ENCODE measurements at places on chromosomes 12 and 14.

GRCh38 chr12:30696486-30696885 is 817 bp upstream of the IPO8 start:
- DNase-seq = no peak

- DNase-seq = no peak
These were observed 18.4 kb upstream of the ANKRD33 start for GRCh38 chr12:51869496-51869865.

DNA sequence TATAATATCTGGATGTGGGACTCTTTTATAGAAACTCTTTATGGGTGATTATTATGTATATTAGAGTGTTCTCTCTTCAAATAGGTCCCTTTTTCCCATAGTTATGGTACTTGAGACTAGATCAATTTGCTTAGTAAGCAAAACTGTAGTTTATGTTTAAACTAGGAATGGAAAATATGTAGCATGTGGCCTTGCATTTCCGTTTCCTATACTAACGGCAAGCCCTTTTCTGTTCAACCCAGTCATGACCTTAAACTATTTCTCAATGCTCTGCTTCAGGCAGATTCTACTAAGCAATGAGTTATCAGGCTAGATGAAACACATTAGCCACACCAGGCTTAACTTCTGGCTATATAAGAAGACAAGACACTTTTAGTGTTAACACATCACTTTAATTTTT is 84.6 kb downstream of the OTOGL start:
- DNase-seq = no peak

- no peak for DNase-seq
These were observed 932.3 kb downstream of the FLRT2 start for GRCh38 chr14:86462193-86462753.

- DNase-seq = no peak
These were observed 30.5 kb downstream of the ALX1 start for GRCh38 chr12:85310456-85311076.

- DNase-seq = no peak
These were observed 37.4 kb upstream of the BATF start for GRCh38 chr14:75484711-75485429.

DNA sequence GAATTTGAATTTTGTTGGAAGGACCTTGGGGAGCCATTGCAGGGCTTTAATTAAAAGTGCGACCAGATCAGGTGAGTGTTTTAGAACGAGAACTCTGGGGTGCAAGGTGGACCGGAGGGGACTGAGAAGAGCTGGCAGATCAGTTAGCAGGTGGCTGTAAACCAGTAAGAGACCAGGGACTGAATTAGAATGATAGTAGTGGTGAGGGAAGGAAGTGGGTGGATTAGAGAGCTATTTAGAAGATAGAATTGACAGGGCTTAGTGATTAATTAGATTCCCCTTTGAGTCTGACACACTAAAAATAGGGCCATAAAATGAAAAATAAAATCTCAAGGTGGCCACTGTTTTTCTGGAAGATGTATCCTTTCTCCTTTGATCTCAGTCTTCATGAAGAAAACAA is 44.8 kb downstream of the PLXNC1 start:
- DNase-seq = no peak

DNA sequence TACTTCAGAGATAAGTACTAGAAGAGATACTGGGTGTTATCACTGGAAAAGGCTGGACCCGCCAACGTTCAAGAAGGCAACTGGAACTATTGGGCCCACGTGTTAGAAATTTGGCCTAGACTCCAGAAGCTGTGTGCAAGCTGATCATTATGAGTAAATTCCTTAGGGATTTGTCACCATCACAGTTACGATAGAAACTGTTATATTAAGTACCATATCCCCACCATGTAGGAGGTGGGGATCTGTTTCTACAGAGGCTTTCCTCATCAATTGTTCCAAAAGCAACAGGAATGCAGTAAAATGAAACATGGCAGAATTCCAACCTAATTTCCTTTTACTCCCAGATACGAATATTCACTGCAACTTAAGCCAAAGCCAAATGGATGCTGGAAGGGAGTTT is 170.7 kb downstream of the NOVA1 start:
- DNase-seq = no peak

DNA sequence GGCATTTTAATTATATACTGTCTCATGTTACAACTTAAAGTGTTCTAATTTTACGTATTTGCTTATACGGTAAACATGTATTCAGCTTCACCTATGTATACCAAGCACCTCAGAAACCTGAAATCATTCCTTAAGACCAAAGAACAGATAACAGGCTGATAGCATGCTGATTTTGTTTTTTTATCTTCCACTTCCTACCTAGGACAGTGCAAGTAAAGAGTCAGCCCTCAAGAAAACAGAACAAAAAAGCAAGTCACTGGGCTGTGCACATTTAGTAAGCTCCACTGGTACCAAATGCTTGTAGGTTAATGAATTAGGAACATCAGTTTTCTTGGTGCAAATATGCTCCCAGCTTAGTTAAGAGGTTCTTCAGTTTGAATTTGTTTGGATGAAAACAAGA is 611.3 kb downstream of the VRK1 start:
- no peak for DNase-seq

DNA sequence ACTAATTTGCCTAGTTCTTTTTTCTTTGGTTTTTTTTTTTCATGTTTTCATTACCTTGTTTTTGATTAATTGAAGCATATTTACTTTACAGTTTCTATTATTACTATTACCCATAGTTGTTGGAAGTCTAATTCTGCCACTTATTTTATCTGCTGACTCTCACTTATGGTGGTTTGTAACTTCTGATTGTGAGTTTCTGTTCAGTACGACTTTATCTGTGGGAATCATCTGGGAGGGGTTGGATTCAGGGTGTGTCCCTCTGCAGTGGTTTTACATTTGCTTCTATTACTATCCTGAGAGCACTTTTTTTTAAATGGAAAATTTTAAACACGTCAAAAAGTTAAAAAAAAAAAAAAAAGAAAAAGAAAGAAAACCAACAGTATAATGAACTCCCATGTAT is 26.4 kb upstream of the SOS2 start:
- DNase-seq = no peak

- DNase-seq = no peak
These were observed 28.5 kb downstream of the TRAFD1 start for GRCh38 chr12:112153893-112154219.

GRCh38 chr12:58443981-58444371 is 476.3 kb downstream of the LRIG3 start:
- DNase-seq = no peak

- DNase-seq = no peak
These were observed 361.2 kb upstream of the PDE3A start for GRCh38 chr12:20006871-20007730.

DNA sequence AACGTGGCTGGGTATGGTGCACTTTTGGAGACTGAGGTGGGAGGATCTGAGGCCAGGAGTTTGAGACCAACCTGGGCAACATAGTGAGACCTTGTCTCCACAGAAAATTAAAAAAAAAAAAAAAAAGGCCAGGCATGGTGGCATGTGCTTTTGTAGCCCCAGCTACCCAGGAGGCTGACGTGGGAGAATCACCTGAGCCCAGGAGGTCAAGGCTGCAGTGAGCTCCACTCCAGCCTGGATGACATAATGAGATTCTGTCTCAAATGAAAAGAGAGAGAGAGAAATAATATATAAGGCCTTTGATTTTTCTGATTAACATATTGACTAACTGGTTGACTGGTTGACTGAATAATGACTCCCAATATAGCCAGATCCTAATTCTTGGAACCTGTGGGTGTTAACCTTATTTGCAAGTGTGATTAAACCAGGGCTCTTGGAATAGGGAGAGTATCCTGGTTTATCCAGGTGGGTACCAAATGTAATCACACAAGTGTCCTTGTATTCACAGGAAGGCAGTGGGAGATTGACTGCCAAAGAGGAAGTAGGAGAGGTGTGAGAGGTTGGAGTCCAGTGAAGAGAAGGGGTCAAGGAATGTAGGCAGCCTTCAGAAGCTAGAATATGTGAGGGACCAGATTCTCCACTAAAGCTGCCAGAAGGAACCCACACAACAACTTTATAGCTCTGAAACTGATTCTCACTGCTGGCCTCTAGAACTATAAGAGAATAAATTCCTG is 12.0 kb downstream of the YY1 start:
- no peak for DNase-seq

- no peak for DNase-seq
These were observed 37.7 kb upstream of the TXNRD1 start for GRCh38 chr12:104177663-104178501.

- DNase-seq = no peak
These were observed 9.6 kb downstream of the OR6S1 start for GRCh38 chr14:20631880-20632389.

DNA sequence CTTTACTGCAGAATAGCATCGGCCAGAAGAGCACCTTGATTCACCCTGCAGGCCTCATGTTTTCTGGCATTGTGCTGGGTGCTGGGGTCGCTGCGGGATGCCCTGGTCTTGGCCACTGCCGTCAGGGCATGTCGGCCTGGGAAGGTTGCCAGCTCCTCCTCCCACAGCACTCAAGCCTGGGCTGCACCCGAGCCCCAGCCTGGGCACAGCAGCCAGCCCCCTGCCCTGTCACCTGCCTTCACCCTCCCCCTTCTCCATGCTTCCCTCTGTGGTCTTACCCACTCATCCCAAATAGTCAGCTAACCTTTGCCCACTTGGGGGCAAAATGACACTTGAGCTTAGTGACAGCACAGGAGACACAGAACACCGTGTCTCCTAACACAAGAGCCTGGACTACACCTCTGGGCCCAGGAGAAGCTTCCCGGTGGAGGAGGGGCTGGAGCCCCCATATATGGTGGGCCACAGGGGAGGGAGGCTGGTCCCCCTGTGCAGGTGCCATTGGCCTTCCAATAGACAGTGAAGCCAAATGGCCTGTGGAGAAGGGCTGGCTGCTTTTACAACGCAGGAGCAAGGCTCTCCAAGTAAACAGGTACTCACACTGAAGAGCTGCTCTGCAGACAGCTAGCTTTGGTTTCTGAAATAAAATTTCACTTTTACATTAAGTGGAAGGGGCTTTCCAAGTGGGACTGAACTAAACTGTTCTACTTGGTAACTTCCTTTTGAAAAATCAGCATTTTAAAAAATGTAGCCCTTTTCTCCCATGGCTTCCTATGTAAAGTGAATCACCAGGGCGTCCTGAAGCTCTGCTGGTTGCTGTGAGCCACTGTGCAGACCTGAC is 51.2 kb upstream of the AMN start:
- DNase-seq = no peak

DNA sequence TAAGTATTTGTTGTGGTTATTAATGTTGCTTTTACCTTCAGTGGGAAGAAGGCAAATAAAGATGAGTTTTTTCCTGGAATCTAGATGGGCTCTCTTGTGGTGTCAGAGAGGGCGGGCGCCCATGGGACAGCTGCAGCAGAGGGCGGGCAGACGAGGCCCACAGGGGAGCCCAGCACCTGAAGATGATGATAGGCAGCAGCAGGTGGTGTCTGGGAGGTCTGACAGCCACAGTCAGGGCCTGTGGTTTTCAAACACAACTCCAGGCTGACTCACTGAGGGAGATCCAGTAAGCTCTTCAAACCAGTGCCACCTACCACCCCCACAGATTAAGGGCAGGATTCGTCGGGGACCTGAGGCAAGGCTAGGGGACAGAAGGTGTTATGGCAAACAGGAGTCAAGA is 42.8 kb downstream of the NKX2-1 start:
- no peak for DNase-seq

- DNase-seq = no peak
These were observed 2.1 kb upstream of the AKAP5 start for GRCh38 chr14:64463195-64463594.

GRCh38 chr14:104753528-104754212 is 723 bp downstream of the SIVA1 start:
- no peak for DNase-seq

GRCh38 chr14:86770186-86770585 is 1222.8 kb downstream of the GALC start:
- DNase-seq = no peak

GRCh38 chr14:68834816-68835215 is 41.9 kb upstream of the ZFP36L1 start:
- DNase-seq = no peak

DNA sequence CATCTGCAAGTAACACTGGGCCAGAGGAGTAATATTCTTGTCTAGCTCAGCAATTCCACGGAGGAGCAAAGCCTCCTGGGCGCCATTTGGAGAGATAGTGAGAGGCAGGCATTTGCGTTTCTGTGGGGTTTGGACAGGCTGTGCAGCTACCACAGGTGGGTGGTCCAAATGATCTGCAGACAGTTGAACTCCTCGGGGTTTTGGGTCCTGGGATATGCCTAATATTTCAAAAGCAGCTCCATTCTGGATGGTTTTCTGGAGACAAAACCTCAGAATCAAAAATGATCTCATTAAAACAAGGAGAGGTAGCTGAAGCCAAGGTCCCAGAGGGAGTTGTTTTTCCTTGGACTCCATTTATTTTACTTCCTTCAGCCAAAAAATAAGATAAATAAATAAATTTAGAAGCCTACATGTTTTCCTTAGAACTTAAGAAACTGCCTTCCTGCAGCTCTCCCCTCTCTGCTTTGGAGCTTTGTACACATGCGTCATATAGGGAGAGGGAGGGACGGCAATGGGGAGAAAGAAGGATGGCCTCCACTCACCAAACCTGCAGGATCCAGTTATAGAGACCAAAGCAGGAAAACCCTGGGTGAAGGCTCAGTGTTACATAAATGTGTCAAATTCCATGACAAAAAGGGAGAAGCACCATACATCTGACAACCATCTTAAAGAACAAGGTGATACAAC is 227.3 kb upstream of the DAAM1 start:
- no peak for DNase-seq

DNA sequence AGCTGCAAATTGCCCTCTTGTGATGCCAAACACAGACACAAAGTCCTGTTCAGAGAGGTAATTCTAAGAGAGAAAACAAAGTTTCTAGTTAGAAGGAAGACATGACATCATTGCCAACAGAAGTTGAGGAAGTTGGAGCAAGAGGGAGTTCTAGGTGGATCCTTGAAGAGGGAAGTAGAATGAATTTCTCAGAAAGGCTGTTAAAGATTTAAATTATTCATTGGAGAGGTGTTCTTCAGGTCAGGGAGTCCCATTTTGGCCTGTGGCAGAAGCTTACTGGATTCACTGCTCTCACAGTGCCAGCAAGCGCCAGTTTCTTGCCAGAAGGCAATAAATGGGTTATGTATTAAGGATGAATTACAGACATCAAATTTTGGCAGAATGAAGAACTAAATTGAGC is 15.3 kb downstream of the TSFM start:
- no peak for DNase-seq

- no peak for DNase-seq
These were observed 131.8 kb downstream of the TBX5 start for GRCh38 chr12:114274131-114274530.

DNA sequence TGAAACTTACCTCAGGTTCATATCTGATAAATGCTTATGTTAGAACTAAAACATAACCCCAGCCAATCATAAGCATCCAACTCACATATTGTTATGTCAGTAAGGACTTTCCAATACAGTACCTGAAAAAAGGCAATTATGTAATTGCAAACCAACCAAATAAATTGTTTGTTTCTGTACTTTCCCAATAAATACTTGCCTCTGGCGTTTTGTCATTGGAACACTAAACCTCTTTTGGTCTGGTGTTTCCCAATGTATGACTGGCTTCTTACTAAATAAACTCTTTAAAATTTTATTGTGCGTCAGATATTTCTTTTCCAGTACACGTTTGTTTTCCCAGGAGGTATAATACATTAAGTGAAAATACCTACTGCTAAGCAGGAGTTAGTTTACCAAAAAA is 6.7 kb upstream of the PTPRB start:
- DNase-seq = no peak

- no peak for DNase-seq
These were observed 381.6 kb downstream of the VRK1 start for GRCh38 chr14:97178781-97179180.

All from T-cell (primary cell).